ENCODE measurements at places on chromosomes 12 and 14.

- DNase-seq: no peak
These were observed 67.0 kb upstream of the ATF1 start for GRCh38 chr12:50696931-50697330.

GRCh38 chr12:6632026-6632983 is 3.5 kb downstream of the LPAR5 start:
- peak; percentile 88 for DNase-seq

DNA sequence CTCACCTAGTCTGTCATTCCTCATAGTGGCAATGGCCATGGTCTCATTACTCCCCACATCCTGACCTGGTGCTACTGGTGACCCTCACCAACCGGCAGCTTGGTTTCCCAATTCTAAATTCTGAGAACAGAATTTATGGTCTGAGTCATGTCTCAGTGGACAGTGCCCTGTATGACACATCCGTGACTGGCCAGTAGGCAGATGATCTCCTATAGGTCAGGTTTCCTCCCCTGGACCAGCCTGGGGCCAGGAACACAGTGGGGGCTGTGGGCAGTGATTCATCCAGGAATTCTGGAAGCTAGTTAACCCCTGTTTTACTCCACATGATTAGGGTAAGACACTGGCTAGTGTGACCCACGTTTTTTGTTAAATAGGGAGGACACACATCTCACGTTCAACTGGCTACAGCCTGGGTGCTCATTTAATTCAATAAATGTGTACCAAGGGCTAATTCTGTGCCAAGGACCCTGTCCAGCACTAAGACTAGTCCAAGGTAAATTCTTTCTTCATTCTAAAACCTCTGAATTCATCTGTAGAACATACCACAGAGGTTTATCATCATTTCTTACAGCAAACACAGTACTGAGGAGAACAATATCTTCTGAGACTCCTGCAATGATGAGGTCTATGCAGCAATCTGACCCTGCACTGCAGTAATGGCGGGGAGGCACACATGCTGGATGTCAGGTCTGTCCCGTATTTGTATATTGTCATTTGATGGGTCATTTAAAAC is 249.6 kb upstream of the TBX3 start:
- DNase-seq: no peak

GRCh38 chr12:92341065-92341668 is 195.5 kb upstream of the BTG1 start:
- peak; percentile 62 for DNase-seq

GRCh38 chr12:661720-662486 is 1.3 kb downstream of the NINJ2 start:
- no peak for DNase-seq

DNA sequence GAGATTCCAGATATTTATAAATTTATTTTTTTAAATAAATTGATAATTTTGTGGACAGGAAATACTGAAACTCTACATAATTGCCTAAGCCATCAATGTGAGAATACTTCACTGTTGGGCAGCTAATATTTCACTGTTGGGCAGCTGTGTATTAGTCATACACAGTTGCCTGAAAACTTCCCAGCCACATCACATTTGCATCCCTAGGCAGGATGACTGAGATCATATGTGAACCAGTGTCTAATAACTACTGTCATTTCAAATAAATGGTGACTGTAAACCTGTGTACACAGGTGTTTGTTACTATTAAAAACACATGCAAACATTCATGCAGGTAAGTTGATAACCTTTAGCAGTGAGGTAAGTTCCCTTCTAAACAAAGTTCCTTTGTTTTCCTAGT is 43.9 kb downstream of the TMTC3 start:
- no peak for DNase-seq
